ENCODE measurements at places on chromosomes 2 and 18.

DNA sequence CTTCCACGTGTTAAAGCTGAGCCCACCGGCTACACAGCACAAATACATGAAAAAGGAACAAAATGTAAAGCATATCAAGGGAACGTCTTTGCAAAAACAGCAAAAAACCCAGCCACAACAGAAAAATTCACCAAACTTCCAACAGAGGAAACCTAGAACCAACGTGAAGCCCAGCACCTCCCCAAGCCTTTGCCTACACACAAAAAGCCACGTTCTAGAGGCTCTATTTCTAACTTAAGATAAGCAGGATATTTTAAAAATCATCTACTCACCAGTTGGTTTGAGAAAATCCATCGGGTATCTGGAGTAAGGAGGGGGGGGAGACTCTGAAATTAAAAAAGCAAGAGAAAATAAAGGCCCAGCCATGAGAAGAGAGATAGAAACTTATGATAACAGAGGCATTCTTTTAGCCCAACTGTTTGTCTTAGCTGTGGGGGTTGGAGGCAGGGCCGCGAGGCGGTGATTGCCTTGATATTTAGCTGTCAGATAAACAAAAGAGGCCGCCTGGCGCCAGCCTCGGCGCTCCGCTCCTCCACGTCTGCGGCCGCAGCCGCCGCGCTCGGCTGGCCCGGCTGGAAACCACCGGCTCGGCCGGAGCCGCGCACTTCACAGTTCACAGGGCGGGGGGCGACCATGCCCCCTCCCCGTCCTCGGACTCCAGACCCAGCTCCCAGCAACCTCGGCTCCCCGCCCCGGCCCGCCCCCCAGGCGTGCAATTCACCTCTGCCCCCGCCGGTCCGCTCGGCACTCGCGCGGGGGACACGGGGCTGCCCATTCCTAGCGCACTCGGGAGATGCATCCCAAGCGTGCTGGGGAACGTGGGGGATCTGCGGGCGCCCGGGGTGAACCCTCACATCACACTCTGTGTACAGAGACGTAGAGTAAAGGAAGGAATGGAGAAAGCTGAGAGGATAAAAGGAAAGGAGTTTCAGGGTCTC, 2.4 kb downstream of the SMAD7 start:
- no peak for DNase-seq

DNA sequence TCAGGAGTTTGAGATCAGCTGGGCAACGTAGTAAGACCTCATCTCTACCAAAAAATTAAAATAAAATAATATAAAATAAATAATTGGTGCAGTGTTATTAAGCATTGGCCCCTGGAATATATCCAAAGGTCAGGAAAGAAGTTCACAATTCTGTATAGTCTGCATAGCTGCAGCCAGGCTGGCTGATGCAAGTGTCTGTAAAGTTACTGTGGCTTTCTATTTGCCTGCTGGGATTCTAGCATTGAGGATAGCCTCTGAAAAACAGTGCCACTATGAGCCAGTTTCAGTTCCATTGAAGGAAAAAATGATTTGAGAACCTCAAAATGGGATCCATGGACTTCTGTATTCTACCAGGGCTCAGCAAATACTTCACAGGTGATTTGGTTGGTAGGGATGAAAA, 208.6 kb downstream of the PARD3B start:
- no peak for DNase-seq

- DNase-seq = no peak
Observed at GRCh38 chr2:18118703-18119102, 240.2 kb downstream of the KCNS3 start.

DNA sequence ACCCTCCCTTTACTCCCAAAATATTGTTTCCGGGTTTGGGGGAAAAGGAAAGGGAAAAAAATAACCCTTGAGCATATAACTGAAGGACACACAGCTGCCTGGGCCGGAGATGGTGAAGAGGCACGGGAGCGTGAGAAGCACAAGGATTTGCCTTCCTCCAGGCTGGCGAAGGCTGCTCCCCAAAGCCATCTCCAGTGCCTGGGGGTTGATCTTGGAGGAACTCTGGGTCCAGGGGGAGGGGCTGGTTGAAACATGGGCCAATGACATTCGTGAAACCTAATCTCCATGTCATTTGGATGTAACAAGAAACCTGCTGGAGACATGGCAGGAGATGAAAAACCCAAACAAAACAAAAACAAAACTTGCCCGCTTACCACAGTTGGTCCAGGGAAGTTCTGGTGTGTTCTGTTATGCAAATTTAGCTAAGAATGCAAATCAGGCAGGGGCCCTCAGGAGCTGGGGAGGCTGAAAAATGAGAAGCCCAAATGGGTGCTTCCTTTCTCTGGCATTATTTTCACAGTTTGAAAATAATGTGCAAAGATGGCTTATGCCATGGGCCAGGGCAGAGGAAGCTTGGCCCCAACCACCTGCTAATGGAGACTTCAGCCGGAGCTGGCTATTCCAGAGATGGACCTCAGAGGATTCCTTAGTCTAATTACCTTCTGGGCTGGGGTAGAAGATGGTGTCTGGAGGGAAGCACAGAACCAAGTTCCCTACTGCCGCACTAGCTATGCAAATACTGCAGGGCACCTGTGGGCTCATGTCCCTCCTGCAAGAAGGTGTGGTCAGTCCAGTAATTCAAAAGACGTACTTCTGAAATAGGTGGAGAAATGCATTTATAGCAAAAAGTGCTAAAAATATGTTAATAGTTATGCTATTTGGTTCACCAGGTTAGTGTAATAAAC, 180.9 kb downstream of the BCL2 start:
- no peak for DNase-seq

DNA sequence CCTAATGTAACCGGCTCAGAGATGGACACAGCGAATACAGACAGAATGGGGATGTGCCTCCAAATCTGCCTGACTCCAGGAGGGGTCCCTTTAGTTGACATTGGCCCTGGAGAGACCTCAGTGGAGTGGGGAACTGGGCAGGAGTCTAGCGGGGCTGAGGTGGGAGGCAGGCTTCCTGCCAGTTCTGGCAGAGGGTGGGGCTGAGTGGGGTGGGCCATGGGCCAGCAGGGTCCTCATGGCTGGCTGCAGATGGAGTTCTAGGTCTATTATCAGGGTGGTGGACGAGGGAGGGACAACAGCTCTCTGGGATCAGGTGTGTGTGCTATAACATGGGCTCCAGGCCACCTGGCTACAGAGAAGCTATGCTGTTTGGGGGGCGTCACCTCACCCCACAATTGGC, 21.1 kb downstream of the PROC start:
- no peak for DNase-seq

GRCh38 chr2:36403675-36404230, 48.2 kb downstream of the CRIM1 start:
- DNase-seq = no peak

GRCh38 chr2:232761301-232761907, 15.0 kb downstream of the KCNJ13 start:
- DNase-seq = no peak

GRCh38 chr18:48943736-48944527, 6.8 kb downstream of the SMAD7 start:
- no peak for DNase-seq

DNA sequence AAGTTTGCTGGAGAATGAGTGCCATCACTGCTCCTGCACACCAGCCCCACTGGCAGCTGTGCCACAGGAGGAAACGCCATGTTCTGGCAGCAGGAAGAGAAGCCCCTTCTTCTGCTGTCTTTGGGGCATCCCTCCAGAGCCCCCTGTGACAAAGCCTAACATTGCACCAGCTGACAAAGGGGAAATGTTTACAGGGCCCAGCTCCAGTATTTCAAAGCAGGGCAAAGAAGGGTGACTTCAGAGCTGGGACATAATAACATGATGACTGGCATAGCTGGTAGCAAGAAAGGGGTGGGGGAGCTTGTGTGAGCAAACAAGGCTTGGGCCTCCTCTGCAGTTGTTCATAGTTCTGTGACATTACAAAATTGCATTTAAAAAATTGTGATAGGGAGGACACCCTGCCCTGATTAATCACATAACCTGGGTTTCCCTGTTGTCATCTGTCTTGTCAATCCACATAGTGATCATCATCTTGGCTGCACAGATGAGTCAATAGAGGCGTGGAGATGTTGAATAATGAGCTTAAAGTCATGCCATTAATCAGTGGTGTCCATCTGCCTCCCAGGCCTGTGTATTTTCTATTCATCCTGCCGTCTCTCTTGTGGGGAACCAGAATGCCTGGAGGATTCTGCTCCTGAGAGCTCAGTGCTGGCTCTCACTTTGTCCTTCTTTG, 29.1 kb upstream of the PDIA6 start:
- no peak for DNase-seq

All from SK-N-MC (cell line).